Umbilical cord (tissue), 2 donors: ENCODE measurements at places on chromosomes 16 and 17. TPM values are rescaled to one million over a fixed set of nuclear protein-coding genes. Genes with fewer than 3 reads are reported as not detected.

Gene CDH8
- total RNA-seq: 4.3 TPM

Gene NPB
- 1.4 TPM for total RNA-seq

- DNase-seq: no peak
Measured at GRCh38 chr17:67443931-67444595, 67.0 kb downstream of the PITPNC1 start.

GRCh38 chr16:28158136-28158535 lies 53.6 kb downstream of the XPO6 start:
- DNase-seq: peak; percentile 76

Gene SNX20
- 1.2 TPM for total RNA-seq

- DNase-seq: peak; percentile 25
Measured at GRCh38 chr16:83393196-83393981, 414.4 kb upstream of the HSBP1 start.

GRCh38 chr17:4796552-4796920 lies 572 bp downstream of the PSMB6 start:
- DNase-seq: peak; percentile 30

DNA sequence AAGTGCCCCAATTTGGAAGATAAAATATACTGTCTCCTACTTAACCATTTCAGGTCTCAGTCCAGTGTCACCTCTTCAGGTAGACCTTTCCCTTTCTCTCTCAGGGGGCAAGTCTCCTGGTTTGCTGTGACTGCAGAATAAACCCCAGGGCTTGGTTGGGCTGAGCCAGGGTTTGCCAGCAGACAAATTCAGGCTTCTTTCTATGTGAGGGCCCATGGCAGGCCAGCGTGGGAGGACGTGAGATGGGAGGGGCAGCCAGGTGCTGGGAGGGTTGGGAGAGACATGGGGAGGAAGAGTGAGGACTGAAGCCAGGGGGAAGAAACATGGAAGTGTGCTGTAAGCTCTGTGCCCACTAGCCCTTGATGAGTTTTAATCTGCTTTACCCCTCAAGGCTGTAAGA lies 163.2 kb downstream of the SPECC1 start:
- DNase-seq: no peak

Gene GNGT2
- not detected for total RNA-seq
